AG09319 (cell line): ENCODE measurements at places on chromosomes 12 and 14.

DNA sequence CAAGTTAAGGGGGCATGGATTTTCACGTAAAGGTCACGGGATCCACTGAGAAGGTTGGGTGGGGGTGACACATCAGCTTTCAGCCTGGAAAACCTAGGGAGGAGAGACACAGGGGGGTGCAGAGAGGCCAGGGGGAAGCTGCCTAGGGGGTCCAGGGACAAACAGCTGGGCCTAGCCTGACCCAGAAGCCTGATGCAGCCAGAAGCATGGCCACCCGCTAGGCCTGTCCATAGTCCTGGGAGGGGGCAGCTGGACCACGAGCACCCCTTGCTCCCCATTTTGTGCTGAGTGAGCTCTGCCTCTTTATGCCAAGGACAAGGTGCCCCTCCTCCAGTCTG is 322.7 kb upstream of the RTL1 start:
- DNase-seq = no peak

- DNase-seq = no peak
Measured at GRCh38 chr12:131628766-131629448, 82.0 kb upstream of the SFSWAP start.

GRCh38 chr14:67482231-67483164 is 6.0 kb downstream of the TMEM229B start:
- no peak for DNase-seq

GRCh38 chr14:95062946-95063345 is 94.4 kb downstream of the DICER1 start:
- no peak for DNase-seq

DNA sequence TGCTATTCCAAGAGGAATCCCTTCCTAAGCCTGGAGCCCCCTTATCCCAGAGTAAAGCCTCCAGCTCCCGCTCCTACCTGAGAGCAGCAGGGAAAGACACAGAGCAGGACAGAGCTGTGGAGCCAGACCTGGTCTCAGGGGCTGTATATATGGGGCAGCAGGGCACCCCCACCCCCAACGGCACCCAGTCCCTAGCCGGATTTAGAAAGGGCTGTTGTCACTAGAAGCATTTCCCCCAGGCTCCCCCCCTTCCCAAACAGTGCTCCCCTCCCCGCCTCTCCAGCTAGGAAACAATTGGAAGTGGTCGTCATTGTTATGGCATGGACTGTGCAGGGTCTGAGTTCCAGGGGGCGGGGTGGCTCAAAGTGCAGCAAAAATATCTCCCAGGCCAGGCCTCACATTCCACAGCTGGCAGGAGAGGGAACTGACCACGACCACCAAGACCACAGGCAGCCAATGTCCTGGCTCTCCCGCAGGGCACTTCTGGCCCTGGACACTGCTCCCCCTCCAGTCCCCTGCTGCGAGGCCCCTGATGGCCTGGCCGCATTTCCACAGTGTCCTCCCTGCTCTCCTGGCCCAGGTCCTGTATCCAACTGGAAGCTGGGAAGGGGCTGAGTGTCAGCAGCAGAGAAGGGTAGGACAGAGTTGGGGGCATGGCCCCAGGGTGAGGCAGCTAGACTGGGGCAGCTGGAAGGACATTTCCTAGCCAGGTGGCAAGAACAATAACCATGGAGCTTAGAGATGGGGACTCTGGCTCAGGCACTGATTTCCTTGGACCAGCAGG is at the start of gene MYH7:
Gene MYH7 (minus strand): TSS at position 118 of the 784 bp plus-strand sequence. CDS start 1,928 bp downstream, outside the sequence.
- no peak for DNase-seq

DNA sequence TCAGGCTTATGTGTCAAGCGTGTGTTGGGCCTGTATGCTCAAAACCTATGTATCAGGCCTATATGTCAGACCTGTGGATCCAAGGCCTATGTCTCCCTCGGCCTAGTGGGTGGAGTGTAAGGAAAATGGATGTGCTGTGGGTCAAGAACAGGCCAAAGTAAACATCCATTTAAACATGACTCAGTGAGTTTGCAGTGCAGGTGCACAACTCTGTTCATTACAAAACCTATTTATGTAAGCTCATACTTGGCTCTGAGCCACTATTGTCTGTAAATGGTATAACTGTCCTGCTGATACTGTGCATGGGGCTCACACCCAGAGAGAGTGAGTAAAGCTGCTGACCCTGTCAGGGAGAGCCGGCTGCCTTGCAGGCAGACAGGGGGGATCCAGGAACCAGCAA is 249.7 kb upstream of the AVPR1A start:
- no peak for DNase-seq

DNA sequence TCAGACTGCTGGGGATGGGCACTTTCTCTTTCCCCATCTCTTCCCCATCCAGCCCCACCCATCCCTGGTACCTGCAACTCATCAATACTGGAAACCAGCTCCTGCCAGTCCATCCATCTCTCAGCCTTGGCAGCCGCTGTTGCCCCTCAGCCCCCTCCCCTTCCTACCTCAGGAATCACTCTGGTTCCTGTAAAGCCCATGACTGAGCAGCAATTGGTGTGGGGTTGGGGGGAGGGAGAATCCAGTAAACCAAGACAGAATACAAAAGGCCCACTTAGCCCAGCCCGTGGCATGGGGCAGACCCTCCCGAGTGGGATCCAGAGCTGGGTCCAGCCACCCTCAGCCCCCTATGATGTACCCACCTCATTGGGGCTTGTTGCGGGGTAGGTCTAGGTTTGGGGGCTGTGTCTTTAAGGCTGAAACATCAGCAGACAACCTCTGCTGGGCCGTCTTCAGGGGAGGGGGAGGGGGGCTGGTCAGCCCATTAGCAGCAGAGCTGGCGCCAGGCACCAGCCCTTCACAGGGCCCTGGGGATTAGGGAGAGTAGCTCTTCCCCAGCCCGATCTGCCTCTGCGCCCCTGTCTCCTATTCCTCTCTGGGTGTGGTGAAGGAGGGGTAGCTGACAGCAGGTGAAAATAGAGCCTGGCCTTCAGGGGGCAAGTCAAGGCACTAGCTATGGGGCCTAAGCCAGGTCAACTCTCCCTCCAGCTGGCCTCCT is 702 bp upstream of the PRPH start:
- no peak for DNase-seq

GRCh38 chr14:102878174-102878969 is 44.1 kb upstream of the AMN start:
- DNase-seq = no peak

GRCh38 chr12:45406988-45407850 is 191.3 kb downstream of the ANO6 start:
- no peak for DNase-seq

- no peak for DNase-seq
Measured at GRCh38 chr12:89280833-89281538, 71.3 kb downstream of the DUSP6 start.

GRCh38 chr14:21102521-21103410 is 1.9 kb downstream of the TMEM253 start:
- no peak for DNase-seq

GRCh38 chr14:83548061-83548839 is 1981.7 kb upstream of the FLRT2 start:
- DNase-seq = no peak

- DNase-seq = no peak
Measured at GRCh38 chr12:71645268-71645667, 18.4 kb downstream of the ZFC3H1 start.

- DNase-seq = no peak
Measured at GRCh38 chr12:101877806-101878242, 444 bp downstream of the DRAM1 start.

DNA sequence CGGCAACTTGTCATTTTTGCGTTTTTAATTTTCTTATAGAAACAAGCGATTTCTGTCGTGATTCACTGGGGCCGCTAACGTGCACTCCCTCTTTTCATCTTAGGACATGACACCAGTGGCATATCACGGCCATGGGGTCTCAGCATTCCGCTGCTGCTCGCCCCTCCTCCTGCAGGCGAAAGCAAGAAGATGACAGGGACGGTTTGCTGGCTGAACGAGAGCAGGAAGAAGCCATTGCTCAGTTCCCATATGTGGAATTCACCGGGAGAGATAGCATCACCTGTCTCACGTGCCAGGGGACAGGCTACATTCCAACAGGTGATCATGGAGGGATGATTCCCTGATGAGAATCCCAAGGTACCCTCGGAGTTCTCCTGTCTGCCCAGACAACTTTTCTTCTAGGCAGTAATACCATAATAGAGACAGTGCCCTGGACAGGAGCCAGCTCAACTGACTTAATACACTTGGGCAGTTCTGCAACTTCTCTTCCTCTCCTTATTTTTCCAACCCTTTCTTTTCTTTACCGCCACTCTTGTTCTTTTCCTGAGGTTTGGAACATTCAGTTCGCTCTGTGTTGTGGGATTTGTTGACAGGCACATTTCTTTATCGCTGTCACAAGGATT is 821 bp downstream of the TMEM106C start:
- DNase-seq = no peak

- no peak for DNase-seq
Measured at GRCh38 chr12:101074940-101075680, 134.9 kb downstream of the SLC5A8 start.

GRCh38 chr14:75614179-75614578 is 35.8 kb downstream of the FLVCR2 start:
- no peak for DNase-seq

GRCh38 chr12:95857799-95858198 is 953 bp upstream of the SNRPF start:
- no peak for DNase-seq

DNA sequence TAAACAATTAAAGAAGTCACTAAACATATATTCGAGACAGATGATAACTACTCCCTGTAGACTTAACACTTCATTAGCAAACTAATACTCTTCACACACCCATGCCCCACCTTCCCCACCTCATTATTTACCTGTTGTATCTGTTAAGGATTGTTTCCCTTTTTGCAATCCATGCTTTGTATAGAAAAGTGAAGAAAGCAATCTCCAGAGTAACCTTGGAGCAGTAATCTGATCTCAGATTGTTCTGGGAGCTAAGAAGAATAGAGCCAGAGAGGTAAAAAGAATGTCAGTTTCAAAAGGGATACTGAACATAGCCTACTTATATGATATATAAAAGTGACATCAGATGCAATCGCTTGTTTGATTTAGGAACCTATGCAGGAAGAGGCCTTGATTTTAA is 37.4 kb downstream of the PLEKHA5 start:
- no peak for DNase-seq
